ENCODE measurements at places on chromosomes 7 and 10.

GRCh38 chr10:75108684-75109458 lies 2.6 kb upstream of the SAMD8 start:
- no peak for DNase-seq

GRCh38 chr7:41754046-41754445 lies 51.2 kb upstream of the INHBA start:
- DNase-seq, result no peak

DNA sequence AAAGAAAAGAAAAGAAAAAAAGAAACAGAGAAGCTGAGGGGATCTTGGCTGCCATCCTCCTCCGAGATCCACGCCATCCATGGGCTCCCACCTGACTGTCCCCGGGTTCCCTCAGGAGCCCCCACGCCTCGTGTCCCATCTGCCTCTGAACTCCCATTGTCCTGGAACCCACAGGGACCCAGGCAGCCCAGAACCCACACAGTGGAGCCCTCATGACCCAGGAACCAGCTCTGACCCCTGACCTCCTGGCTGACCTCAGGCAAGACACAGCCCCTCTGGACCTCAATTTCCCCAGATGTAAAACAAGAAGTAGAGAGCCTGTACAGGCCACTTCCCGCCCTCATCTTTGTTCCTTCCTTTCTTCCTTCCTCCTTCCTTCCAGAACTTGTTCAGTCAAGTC lies 40.4 kb downstream of the RASGEF1A start:
- no peak for DNase-seq

- no peak for DNase-seq
Measured at GRCh38 chr7:158133057-158133456, 454.6 kb downstream of the PTPRN2 start.

DNA sequence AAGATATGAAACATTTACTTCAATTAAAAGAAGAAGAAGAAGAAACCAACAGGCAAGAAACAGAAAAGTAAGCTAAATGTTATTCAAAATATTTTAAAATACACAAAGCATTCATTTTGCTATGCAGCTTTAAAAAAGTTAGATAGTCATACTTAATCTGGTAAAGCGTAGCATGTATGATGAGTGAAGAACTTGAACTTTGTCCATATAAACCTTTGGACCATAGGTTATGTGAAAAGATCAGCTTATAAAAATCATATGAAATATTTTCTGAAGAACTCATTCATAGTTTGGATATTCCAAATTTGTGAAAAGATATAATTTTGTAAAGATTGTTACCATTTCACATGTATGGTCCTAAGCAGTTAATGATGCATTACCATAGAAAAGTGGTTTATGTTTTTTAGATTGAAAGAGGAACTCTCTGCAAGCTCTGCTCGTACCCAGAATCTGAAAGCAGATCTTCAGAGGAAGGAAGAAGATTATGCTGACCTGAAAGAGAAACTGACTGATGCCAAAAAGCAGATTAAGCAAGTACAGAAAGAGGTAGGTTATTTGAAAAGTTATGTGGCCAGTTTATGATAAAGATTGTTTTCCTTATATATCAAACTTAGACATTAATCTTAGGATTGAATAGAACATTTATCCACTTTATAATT lies 37.3 kb downstream of the KIF20B start:
- no peak for DNase-seq
